Natural killer cell treated with Interleukin-12 subunit alpha and Interleukin-12 subunit beta and Interleukin-15 and Interleukin-18, amount 100 ng/mL, for 72 hours (primary cell): ENCODE measurements at places on chromosomes 2 and 18. TPM values are rescaled to one million over a fixed set of nuclear protein-coding genes. Genes with fewer than 3 reads are reported as not detected.

- no peak overlapping the region for H3K27ac ChIP-seq
- H3K4me1 ChIP-seq, result no peaks in the 10 kb centered on the region
- peaks cover 24% of the 10 kb centered on the region for H3K27me3 ChIP-seq
- H3K4me3 ChIP-seq, result no peak overlapping the region
- DNase-seq, result no peak
Measured at GRCh38 chr2:232937278-232937906, 67.3 kb downstream of the SNORC start.

DNA sequence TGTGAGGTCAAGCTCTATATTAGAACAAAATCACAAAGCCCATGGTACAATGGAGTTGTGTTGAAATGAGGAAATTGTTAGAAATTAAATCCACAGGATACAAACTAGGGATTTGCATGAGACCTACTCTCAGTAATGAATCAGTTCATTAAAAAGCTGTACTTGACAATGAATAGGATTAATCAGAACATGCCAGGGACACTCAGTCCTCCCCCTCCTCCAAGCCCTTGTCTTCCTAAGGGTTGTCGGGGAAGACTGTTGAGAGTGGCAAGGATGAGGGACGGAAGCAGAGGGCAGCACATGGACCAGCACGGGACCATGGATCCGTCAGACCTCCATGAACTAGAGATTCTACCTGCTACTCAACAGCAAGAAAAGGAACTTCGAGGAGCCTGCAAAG, 39.8 kb downstream of the SPRED2 start:
- no peak for DNase-seq
- H3K36me3 ChIP-seq, result no peaks in the 10 kb centered on the region
- no peak overlapping the region for H3K4me3 ChIP-seq
- H3K27me3 ChIP-seq, result peaks cover 14% of the 10 kb centered on the region

DNA sequence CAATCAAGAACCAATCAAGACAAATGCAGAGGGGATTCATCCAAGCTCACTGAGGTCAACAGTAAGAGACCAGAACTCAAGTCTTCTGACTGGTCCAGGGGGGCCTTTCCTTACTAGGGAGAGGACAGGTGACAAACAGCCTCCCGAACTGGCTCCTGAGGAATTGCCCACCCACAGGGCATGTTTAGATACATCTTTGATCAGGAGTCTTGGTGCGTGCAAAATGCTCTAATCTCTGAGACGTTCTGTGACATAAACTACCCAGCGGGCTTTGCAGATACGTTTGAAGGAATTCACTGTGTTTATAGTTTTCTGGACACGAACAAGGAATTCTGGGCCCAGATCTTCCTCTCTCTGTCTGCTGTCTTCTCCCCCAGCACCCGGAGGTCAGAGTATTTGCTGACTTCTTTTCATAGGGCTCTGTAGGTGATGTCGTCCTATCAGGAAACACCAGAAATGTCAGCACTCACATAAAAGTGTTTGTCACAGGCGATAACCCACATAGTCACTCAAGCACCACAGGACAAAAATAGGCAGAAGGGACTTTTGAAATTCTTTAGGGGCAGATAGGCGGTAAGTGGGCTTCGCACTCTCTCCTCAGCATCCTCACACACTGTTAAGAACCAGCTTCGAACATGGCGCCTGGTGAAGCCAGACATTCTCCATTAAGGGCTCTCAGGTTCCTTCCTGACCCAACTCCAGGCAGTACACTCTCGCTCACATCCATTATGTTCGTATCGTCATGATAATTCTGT, 349.0 kb downstream of the CYRIA start:
- H3K27ac ChIP-seq, result no peak overlapping the region
- no peak for DNase-seq
- peaks cover 9% of the 10 kb centered on the region for H3K27me3 ChIP-seq

- peak overlapping the region; percentile 95 for H3K4me3 ChIP-seq
- peaks cover 26% of the 10 kb centered on the region for H3K4me1 ChIP-seq
- H3K36me3 ChIP-seq, result no peaks in the 10 kb centered on the region
Measured at GRCh38 chr2:97664636-97664970, 759 bp upstream of the ACTR1B start.

DNA sequence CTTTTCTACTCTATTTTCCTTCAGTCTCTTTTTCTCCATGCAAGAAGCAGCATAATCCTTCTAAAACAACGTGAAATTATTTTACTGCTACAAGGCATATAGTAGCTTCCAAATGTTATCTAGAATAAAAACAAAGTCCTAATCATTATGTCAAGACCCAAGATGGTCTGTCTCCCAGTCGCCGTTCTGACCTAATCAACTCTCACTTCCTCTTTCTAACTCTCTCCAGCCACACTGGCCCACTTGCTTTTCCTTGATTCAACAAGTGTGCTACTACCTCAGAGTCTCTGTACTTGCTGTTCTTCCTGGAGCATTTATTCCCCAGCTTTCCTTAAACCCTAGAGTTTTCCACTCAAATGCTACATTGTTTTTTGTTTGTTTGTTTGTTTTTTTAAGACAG, 1491.2 kb downstream of the LRP1B start:
- DNase-seq, result no peak
- no peak overlapping the region for H3K27ac ChIP-seq
- no peaks in the 10 kb centered on the region for H3K4me1 ChIP-seq
- no peaks in the 10 kb centered on the region for H3K36me3 ChIP-seq
- H3K4me3 ChIP-seq, result no peak overlapping the region

DNA sequence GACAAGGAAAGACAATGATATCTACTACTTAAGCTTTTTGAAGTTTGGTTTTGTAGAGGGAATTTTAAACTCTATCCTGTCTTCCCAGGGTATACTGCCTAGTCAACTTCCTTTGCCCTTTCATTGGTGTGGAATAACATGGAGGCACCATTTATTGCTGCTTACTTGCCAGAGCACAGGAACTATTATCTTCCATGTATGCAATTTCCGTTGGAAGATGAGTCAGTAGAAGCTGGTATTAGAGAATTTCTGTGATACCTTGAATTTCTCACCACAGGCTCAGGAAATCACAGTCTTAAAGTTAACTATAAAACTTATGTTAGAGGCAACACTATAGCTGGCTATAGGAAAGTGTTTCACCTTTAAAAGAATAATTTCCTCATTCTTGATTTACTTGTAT, 40.9 kb upstream of the RGPD4 start:
- no peak overlapping the region for H3K4me3 ChIP-seq
- H3K27me3 ChIP-seq, result peaks cover 12% of the 10 kb centered on the region
- H3K4me1 ChIP-seq, result no peaks in the 10 kb centered on the region

- H3K4me3 ChIP-seq, result no peak overlapping the region
- no peaks in the 10 kb centered on the region for H3K4me1 ChIP-seq
- no peaks in the 10 kb centered on the region for H3K27me3 ChIP-seq
- H3K36me3 ChIP-seq, result no peaks in the 10 kb centered on the region
- no peak overlapping the region for H3K27ac ChIP-seq
Measured at GRCh38 chr2:55879976-55880375, 43.6 kb downstream of the EFEMP1 start.

GRCh38 chr18:56380685-56381084, 257.7 kb downstream of the TXNL1 start:
- H3K4me1 ChIP-seq, result no peaks in the 10 kb centered on the region
- H3K27ac ChIP-seq, result no peak overlapping the region
- DNase-seq, result no peak

DNA sequence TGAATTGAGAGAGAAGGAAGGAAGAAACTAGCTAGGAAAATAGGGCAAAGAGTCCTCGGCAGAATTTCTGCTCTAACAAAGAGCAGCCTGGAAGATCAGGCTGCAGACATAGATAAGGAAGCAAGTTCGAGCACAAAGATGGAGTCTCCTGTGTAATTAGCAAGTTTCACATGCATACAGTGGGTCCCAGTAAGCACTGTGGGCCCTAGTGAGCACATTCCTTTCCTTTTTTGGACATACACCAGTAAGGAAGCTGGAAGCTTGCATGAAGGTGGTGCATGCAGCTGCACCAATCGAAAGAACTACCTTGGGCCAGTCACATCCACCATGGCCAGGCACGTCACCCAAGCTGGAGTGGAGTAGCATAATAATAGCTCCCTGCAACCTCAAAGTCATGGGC, 109.7 kb downstream of the NOL4 start:
- no peaks in the 10 kb centered on the region for H3K36me3 ChIP-seq
- no peaks in the 10 kb centered on the region for H3K27me3 ChIP-seq
- H3K4me1 ChIP-seq, result no peaks in the 10 kb centered on the region
- H3K4me3 ChIP-seq, result no peak overlapping the region
- no peak for DNase-seq

DNA sequence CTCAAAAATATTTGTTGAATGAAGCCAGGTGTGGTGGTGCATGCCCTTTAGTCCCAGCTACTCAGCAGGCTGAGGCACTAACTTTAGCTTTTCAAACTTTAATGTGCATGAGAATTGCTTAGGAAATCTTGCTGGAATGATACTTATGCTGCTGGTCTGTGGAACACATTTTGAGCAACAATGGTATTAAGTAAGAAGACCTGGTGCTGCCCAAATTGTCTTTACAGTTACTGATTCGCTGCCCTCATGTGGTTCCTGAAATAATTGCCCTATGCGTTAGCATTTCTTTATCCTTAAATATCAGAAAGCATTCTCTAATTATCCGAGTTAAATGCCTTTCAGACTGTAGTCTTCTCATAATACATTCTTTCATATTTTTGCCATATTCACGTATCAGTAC, 76.0 kb upstream of the SESTD1 start:
- H3K36me3 ChIP-seq, result no peaks in the 10 kb centered on the region
- no peak for DNase-seq
- no peaks in the 10 kb centered on the region for H3K4me1 ChIP-seq
- H3K27me3 ChIP-seq, result peaks cover 3% of the 10 kb centered on the region
- H3K27ac ChIP-seq, result no peak overlapping the region

CGREF1 gene
- 0.36 TPM for total RNA-seq

COL6A3 gene
- not detected for total RNA-seq

GRCh38 chr2:237336131-237336530, 77.8 kb downstream of the COL6A3 start:
- no peak overlapping the region for H3K27ac ChIP-seq
- DNase-seq, result no peak
- H3K4me1 ChIP-seq, result no peaks in the 10 kb centered on the region
- H3K4me3 ChIP-seq, result no peak overlapping the region
- peaks cover 7% of the 10 kb centered on the region for H3K27me3 ChIP-seq

- no peaks in the 10 kb centered on the region for H3K36me3 ChIP-seq
Measured at GRCh38 chr18:49728542-49728941, 84.8 kb downstream of the ACAA2 start.

NEMP2 gene
- total RNA-seq, result 8.3 TPM

- H3K27ac ChIP-seq, result no peak overlapping the region
- H3K27me3 ChIP-seq, result no peaks in the 10 kb centered on the region
- H3K36me3 ChIP-seq, result no peaks in the 10 kb centered on the region
- no peak overlapping the region for H3K4me3 ChIP-seq
Measured at GRCh38 chr2:44245083-44245861, 30.0 kb upstream of the SLC3A1 start.

CRYBA2 gene
- total RNA-seq, result not detected

IGFBP2 gene
- 0.81 TPM for total RNA-seq

DNA sequence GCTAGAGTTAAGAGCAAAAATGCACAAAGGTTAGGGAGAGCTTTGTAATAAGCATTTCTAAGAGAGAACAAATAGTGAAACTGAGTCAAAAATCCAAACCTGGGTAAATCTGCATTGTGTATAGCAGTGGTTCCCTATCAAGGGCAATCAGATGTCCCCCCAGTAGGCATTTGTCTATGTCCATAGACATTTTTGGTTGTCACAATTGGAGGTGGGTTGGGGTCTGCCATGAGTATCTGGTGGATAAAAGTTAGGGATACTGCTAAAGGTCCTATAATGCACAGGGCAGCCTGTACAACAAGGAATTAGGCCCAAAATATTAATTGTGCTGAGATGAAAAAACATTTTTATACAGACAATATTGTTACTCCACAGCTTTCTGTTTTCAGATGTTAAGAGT, 21.0 kb downstream of the NOP58 start:
- H3K4me3 ChIP-seq, result no peak overlapping the region
- H3K27ac ChIP-seq, result no peak overlapping the region
- peaks cover 20% of the 10 kb centered on the region for H3K36me3 ChIP-seq
- no peaks in the 10 kb centered on the region for H3K4me1 ChIP-seq
- DNase-seq, result no peak

GRCh38 chr2:171999161-171999560, 592 bp upstream of the METAP1D start:
- peak overlapping the region; percentile 92 for H3K4me3 ChIP-seq
- peak overlapping the region; percentile 78 for H3K27ac ChIP-seq
- H3K27me3 ChIP-seq, result no peaks in the 10 kb centered on the region
- H3K4me1 ChIP-seq, result peaks cover 8% of the 10 kb centered on the region
- no peak for DNase-seq
- no peaks in the 10 kb centered on the region for H3K36me3 ChIP-seq

DSC3 gene
- not detected for total RNA-seq

ELOA2 gene
- total RNA-seq, result not detected

GRCh38 chr2:197455428-197455827, 2.1 kb downstream of the COQ10B start:
- no peaks in the 10 kb centered on the region for H3K36me3 ChIP-seq
- H3K27ac ChIP-seq, result peak overlapping the region; percentile 97
- H3K4me3 ChIP-seq, result peak overlapping the region; percentile 31
- H3K4me1 ChIP-seq, result peaks cover 33% of the 10 kb centered on the region

- H3K4me1 ChIP-seq, result peaks cover 30% of the 10 kb centered on the region
- DNase-seq, result no peak
- H3K27ac ChIP-seq, result peak overlapping the region; percentile 36
Measured at GRCh38 chr2:119958670-119959268, 54.1 kb upstream of the EPB41L5 start.

GRCh38 chr18:51192026-51192425, 5.5 kb downstream of the MEX3C start:
- peak overlapping the region; percentile 94 for H3K27ac ChIP-seq
- peak overlapping the region; percentile 94 for H3K4me3 ChIP-seq
- H3K36me3 ChIP-seq, result peaks cover 26% of the 10 kb centered on the region
- H3K4me1 ChIP-seq, result peaks cover 71% of the 10 kb centered on the region
- DNase-seq, result no peak

DNA sequence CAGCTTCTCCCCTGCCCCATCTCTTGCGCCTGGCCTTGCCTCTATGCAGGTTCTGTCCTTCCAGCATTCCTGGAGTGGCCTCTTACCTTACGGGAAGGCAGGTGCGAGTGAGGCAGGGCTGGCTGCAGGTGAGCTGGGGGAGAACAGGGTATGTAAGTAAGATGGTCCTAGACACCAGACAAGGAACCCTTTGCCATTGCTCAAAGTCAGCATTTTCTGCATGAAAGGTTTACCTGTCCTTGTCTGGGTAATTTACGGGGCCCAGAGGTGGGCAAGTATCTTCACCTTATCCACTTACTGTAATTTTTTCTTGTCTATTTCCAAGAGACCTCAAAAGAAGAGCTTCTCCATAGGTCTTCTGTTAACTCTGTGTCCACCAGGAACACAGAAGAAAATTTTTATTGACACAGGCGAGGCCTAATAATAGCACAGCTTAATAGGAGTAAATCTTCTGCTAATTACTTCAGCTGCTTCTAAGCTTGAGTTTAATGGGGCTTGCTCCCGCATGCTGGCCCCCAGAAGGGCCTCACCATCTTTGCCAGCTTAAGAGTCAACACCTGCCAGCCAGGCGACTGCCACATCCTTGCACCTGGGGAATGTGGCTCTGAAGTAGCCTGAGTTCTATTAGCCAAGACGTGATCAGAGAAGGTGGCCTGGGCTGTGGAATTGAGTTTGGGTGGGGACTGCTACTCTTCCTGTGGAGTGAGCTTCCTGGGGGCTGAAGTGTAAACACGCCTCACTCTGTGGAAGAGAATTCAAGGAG, 27.1 kb downstream of the PCARE start:
- no peaks in the 10 kb centered on the region for H3K27me3 ChIP-seq
- no peak overlapping the region for H3K27ac ChIP-seq
- no peak for DNase-seq
